Common myeloid progenitor, CD34-positive (primary cell): ENCODE measurements at places on chromosomes 2 and 18.
A peak's percentile ranks its signal among the peaks of the same experiment; 100 is the strongest.

DNA sequence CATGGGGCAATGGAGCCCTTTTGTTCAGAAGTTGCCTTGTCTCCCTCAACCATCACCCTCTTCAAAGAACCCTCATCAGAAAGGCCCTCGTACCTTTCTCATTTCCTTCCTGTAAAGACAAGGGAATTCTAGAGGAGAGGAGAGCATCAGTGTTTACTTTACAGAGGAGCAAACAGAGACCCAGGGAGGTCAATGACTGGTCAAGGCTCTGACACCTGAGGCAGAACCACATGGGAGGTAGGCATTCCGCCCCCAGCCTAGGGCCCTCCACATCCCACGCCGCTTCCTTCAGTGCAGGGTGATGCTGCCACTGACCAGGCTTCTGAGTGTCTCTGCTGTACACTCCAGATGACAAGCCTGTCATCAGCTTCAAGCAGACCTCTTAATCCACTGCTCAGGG, 104.7 kb downstream of the NRP2 start:
- no peak for DNase-seq

GRCh38 chr2:224392545-224392944, 9.4 kb downstream of the FAM124B start:
- no peak for DNase-seq

- DNase-seq, result no peak
Observed at GRCh38 chr2:88481691-88482336, 29.3 kb upstream of the FOXI3 start.

DNA sequence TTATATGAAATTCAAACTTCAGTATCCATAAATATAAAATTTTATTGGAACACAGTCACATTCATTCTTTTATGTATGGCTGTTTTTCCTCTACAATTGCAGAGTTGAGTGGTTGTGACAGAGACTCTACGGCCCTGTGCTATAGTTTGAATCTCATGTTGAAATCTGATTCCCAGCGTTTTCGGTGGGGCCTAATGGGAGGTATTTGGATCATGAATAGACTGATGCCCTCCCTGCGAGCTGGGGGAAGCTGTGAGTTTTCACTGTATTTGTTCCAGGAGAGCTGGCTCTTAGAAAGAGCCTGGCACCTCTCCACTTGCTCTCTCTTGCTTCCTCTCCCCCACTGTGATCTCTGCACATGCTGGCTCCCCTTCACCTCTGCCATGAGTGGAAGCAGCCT, 1.7 kb downstream of the PFN4 start:
- DNase-seq, result no peak

GRCh38 chr2:236946871-236947270, 138.8 kb upstream of the COPS8 start:
- no peak for DNase-seq

DNA sequence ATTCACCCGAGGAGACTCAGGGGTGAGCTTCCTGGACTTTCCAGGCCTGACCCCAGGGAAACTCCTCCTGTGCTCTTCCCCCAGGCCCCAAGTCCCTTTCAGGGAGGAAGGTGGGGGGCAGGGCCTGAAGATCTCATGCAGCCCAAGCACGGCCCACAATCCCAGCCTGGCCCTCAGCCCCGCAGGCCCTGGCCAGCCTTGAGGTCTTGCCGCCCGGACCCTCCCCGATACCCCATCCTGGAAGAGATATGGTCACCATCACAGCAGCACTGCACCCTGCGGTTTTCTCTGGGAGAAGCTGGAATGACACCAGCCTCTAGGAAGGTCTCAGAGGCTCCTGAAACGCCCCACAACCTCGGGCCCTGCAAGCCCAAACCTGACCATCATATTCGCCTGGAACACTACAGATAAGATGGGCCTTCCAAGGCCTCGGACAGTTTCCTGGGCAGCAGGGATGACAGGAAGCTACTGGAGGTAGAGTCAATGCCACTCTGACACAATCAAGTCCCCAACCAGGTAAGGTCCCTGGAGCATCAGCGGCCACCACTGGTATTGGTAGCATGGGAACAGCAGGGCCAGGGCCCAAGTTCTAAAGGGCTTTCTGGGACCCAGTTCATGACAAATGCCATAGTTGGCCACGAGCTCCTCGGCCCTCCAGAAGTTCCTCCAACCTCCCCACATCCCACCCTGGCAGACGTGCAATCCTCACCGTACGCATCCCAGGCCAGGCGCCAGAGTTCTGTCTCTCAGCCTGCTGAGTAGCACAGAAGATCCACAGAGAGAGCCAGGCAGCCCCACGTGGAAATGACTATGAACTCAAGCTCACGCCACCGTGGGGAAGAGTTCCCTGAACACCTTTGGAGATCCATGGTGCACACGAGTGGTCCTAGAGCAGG, 8.6 kb downstream of the SDC1 start:
- no peak for DNase-seq

DNA sequence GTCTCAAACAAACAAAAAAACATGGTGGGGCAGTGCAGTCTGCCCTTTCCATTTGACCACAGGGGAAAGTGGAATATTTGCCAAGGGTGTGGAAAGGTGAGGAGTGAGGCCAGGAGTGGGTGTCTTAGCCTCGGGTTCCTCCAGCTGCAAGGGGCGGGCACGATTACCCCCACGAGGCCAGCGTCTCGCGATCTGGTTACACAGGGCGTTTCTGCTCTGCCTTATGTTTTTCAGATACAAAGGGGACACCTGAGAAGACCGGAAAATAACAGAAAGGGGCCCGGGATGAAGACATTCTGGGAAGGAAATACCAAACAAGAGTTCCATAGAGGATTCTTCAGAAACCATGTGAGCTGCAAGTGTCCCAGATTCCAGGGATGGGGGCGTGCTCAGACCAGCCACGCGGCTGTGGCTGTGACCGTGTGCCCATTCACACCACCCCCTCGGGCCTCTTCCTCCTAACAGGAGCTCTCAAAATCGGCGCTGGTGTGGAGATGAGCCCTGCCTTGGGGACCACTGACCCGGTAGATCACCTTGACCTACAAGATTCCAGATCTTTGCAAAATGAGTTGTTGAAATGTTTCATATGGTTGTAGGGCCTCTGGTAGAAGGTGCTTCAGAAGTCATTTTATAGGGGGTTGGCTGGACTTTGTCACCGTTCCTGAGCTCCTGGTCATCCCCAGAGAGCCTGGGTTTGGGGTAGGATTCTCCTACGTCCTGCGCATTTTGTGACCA, 34.2 kb downstream of the FAM178B start:
- DNase-seq, result no peak

DNA sequence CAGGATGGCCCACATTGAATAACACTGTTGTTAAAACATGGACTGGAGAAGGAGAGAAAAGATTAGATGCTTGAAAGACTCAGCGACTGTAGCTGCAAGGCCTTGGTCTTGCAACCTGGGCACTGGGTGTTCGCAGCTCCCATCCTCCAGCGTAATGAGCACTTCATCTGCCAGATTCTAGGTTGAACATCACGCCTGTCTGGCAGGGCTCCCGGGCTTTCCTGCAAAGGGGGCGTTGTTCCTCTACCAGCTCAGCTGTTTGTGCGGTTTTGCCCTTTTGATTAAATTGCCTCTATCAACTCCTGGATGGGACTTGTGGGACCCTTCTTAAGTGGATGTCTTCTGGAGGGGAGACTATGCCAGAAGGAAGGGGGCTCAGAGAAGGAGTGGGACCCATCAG, 215.4 kb downstream of the KLHL29 start:
- no peak for DNase-seq

GRCh38 chr2:85797921-85798320, 44.1 kb downstream of the ATOH8 start:
- no peak for DNase-seq

DNA sequence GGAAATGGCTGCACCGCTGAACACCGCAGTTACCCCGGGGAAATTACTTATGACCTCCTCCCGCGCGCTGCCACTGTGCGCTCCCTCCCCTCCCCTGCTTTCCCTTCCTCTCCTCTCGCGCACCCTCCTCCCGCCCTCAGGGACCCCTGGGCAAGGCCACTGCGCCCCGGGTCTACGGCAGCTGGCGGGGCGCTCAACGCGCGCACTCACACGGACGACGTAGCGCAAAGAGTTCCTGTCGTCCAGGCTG, 7.9 kb downstream of the ALPP start:
- DNase-seq, result no peak

- peak; percentile 48 for DNase-seq
Observed at GRCh38 chr2:96320728-96321622, 4.1 kb upstream of the ITPRIPL1 start.

DNA sequence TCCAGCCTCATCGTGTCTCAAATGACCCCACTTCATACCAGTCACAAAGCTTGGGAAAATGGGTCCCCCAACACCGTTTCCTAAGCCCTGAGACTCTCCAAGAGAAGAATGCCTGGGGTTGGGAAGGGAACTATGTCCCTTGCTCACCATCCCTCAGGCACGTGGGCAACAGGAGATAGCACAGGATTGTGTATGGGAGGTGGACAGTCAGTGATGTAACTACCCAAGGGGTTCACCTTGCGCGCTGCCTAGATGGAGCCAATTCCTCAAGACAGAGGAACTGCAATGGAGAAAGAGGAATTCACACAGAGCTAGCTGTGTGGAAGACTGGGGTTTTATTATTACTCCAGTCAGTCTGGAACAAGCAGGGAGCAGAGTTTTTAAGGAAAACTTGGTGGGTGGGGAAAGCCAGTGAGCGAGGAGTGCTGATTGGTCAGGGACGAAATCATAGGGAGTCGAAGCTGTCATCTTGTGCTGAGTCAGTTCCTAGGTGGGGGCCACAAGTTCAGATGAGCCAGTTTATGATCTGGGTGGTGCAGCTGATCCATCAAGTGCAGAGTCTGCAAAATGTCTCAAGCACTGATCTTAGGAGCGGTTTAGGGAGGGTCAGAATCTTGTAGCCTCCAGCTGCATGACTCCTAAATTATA, 13.8 kb upstream of the CXCR1 start:
- DNase-seq, result no peak

DNA sequence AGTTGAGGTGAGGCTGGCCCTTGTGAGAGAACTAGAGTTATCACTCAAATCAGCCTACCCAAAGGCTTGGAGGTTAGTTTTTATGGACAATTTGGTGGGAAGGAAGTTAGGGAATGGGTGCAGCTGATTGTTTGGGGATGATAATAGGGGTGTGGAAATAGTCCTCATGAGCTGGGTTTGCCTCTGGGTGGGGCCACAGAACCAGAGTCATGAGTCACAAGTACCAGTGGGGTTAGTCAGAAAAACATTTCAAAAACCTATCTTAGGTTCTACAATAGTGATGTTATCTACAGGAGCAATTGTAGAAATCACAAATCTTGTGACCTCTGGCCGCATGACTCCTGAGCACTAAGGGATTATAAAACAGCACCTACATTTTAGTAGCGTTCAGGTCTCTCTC, 630.1 kb upstream of the PIK3C3 start:
- no peak for DNase-seq

GRCh38 chr2:222033541-222033940, 265.3 kb downstream of the PAX3 start:
- DNase-seq, result no peak

DNA sequence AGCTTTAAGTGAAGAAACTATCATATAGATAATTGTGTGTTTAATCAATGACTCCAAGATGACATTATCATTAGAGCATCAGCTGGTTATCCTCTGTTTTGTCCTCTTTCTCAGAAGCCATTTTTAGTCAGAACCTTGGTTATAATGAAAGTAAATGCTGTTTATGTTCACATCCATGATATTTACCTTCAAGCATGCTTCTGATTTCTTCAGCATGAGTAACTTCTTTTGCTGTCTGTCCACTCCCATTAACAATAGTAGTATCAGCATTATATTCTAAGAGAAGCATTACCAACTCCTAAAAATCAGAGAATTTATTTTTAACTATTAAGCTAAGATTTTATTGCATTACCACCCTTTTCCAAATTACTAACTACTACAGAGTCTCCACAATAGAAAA, 56.3 kb downstream of the OSBPL1A start:
- DNase-seq, result no peak

GRCh38 chr2:164287056-164287455, 334.2 kb downstream of the GRB14 start:
- no peak for DNase-seq

- DNase-seq, result no peak
Observed at GRCh38 chr2:33383855-33384598, 92.4 kb upstream of the RASGRP3 start.

DNA sequence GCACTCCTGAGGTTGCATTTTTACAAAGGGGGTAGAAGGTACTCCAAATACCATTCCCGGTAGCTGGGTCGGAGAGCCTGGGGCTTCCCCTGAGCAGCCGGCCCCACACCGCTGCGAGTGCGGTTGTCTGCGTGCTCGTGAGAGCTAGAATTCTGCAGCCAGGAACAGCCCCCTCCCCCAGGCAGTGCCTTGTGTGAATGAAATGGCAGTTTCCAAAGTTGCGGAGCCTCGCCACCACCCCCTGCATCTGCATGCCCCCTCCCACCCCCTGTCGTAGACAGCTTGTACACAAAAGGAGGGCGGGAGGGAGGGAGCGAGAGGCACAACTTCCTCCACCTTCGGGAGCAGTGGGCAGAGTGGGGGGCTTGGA, 1.1 kb downstream of the MYCN start:
- DNase-seq, result peak; percentile 76

DNA sequence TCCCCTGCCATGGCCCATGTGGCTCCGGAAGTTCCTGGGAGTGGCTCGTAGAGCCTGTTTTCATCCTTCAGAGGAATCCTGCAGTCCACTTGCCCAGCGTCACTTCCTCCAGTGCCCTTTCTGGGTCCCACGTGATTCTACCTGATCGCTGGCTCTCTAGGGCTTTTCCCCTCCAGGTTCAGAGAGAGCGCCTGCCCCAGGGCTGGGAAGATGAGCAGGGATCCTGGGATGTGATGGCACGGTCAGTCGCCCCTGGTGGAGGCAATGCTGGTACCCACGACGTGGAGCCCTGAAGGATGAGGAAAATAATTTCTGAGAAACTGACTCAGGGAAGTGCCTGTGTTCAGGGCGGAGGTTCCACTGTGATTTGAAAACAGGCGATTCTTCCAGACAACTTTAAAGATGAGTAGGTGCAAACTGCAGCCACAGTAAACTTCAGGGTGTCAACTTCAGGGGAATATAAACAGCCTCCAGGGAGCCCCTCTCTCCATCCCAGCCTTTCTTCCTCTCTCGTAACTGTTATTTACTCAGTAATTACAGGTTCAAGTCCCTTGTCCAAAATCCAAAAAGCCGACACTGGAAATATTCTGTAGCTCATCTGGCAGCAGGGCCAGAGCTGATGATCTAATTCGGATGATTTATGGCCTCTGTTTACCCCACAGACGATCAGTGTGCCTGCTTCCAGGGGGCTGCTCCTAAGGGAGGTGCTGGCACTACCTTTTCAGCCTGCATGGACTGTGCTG, 105.9 kb downstream of the AGAP1 start:
- no peak for DNase-seq
